Hematopoietic multipotent progenitor cell treated with erythropoietin and hydrocortisone succinate and interleukin-3 and kit ligand, for 8 days (in vitro differentiated cells): ENCODE measurements at places on chromosomes 5 and 9.

DNA sequence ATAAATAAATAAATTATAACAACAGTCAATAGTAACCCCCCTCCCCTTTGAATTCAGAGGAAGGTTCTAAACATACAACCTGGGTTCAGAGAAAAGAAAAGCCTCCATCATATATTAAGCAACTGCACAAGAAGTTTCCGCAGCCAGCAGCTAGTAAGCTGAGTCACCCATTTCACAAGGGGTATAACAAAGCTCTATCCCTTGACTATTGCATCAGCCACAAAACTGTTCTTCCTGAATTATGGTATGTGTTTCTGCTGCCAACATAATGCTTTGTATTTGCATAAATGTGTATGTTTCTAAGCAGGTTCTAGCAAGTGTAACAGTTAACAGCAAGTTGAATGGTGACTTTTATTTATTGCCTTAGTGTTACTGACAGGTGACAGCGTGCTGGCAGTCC, 6.8 kb upstream of the CEP120 start:
- DNase-seq, result peak; percentile 33

DNA sequence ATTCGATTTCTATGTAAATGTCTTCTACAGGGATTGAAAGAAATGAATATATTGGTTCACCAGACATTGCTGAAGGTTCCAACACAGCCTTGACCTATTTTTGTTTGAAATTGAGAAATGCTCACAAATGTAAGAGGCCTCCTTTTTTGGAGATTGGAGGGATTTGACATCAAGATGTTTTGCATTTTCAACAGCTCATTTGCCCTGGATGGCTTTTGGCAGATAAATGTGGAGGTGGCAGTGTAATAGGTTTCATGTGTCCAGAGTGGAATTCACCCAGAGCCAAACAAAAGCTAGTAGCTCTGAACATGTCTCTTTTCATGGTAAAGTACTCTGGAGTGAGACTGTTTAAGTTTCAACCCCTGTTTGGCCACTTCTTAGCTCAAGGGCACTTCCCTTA, 77.3 kb downstream of the PALM2AKAP2 start:
- DNase-seq, result no peak

GRCh38 chr9:76219560-76220151, 174.6 kb downstream of the RFK start:
- DNase-seq, result no peak

DNA sequence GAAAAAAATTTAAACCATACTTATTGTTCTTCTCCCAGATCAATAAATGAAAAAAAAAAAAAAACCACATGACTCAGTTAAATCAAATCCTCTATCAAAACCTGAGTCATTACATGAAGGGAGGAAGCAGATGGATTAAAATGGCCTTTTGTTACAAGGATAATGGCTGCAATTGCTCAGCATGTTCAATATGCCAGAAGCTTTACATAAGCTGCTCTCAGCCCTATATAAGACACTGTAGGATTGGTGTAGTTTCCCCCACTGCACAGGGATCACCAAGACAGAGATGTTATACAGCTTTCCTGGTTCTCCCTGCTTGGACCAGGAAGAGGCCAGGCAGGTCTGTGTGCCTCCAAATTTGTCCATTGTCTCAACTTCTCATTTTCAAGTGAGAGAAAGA, 101.6 kb upstream of the MAP1B start:
- no peak for DNase-seq

- DNase-seq, result no peak
Measured at GRCh38 chr5:50445296-50445949, 4.3 kb upstream of the EMB start.

DNA sequence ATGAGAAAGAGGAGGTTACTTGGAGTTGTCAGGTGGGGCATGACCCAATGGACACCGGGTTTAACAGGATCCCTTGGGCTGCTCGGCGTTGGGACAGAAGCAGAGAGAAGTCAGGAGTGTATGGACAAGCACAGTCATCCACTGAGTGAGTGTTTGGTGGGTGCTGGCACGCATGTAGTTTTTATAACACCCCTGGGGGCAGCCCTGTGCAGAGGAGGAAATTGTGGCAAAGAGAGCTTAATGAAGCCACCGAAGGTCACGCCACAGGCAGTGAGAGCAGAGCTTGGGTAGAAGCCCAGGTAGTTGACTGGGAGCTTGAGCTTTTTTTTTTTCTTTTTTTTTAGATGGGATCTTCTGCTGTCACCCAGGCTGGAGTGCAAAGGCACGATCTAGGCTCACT, 43.2 kb upstream of the IER5L start:
- DNase-seq, result no peak

GRCh38 chr5:36138900-36139683, 12.6 kb downstream of the LMBRD2 start:
- DNase-seq, result no peak

GRCh38 chr5:25027526-25027925, 382.7 kb upstream of the CDH10 start:
- no peak for DNase-seq

DNA sequence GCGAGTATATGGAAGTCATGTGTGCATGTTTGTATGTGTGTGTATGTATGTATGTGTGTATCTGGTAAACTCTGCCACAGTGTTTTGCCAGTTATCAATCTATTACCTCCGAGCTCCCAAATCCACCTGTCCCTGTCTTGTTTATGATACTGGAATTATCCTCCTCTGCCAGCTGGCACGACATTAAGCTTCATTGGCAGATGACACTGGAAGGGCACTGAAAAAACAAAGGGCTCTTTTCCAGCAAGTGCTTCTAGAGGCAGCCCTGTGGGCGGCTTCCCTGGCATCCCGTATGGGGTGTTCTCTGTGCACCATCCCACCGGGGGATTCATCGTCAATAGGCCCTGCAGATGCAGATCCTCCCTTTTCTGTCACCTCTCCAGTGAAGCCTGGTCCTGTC, 221.5 kb downstream of the MSX2 start:
- DNase-seq, result no peak

- no peak for DNase-seq
Measured at GRCh38 chr5:104754311-104754995, 1191.9 kb upstream of the NUDT12 start.

- DNase-seq, result no peak
Measured at GRCh38 chr9:99176527-99177013, 45.2 kb downstream of the ALG2 start.

- DNase-seq, result no peak
Measured at GRCh38 chr9:110463499-110463898, 116.0 kb downstream of the SVEP1 start.

GRCh38 chr5:131581702-131582101, 53.3 kb downstream of the RAPGEF6 start:
- no peak for DNase-seq
